Activated CD4-positive, alpha-beta T cell treated with anti-CD3 and anti-CD28 coated beads, Interleukin-2, amount 10 ng/mL, durations not matched to agents 24 days and 14 days (primary cell): ENCODE measurements at places on chromosomes 7 and 10. TPM values are rescaled to one million over a fixed set of nuclear protein-coding genes. Genes with fewer than 3 reads are reported as not detected.
A peak's percentile ranks its signal among the peaks of the same experiment; 100 is the strongest.

DNA sequence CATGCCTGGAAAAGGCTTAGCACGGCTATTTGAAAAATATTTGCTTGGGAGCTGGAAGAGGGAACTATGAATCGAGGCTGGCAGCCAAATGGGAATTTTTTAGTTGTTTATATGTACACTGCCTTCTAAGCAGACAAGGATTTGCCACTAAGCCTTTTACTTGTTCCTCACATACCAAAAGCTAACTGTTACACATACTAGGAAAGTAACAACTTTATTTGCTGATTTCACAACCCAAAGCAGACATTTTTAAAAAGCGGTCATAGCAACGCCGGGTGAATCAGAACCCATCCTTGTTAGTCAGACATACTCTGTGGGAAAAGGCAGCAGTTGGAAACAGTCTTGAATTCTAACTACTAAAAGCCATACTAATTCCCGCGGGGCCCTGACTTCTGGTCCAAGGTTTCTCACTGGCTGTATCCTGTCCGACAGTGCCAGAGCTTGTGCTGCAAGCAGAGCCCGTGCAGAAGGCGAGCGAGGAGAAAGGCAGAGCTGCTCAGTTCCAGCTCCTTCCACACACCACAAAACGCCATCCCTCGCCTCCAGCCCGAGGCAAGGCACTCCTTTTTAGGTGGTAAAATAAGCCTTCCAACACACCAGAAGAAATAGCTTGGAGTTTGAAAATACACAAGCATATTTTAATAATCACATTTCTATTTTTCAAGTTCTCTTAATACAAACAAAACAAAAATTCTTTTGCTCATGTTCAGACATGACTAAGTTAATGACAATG lies 89.2 kb downstream of the RNF216 start:
- peaks cover 45% of the 10 kb centered on the region for H3K36me3 ChIP-seq
- DNase-seq, result no peak
- H3K27ac ChIP-seq, result peak overlapping the region; percentile 31
- peaks cover 4% of the 10 kb centered on the region for H3K27me3 ChIP-seq

DNA sequence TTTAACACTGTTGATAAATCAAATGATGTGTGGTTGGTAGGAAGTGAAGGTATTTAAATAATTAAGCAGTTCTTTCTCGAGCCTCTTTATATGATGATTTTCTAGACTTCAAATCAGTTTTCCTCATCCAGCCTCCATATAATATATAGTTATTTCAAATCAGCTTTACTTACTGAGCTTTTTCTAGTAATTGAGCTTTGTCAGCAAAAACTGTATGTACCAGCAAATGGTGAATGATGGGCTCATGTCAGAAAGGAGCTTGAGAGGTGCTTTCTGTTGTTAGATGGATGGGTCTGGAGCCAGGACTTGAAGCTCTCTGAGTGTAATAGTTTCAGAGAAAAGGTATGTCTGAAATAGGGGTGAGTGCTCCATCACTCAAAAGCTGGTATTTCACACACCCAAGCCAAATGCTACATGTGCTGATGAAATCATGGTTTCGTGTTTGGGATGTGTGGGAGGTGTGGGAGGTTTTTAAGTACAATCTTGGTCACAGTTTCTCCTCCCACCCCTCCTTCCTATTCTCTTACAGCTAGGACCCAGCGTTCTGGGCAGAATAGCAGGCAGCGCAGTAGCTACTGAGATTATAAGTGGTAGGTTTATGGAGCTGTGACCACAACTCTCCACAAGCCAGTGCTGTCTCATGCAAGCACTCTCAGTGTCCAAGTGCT lies 55.8 kb downstream of the LRMDA start:
- no peak for DNase-seq
- H3K27ac ChIP-seq, result no peak overlapping the region
- no peak overlapping the region for H3K4me3 ChIP-seq
- no peaks in the 10 kb centered on the region for H3K4me1 ChIP-seq

DNA sequence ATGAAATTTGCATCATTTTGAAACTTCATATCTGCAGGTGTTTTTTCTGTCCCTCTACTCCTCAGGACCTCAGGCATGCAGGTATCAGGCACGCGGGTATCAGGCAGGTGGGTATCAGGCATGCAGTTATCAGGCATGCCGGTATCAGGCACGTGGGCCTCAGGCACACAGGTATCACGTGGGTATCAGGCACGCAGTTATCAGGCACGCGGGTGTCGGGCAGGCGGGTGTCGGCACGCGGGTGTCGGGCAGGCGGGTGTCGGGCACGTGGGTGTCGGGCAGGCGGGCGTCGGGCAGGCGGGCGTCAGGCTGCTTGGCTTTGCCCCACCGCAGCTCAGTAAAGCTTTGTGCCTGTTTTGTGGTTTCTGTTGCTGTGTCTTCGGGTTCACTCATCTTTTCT lies 8.7 kb downstream of the SPRN start:
- H3K27me3 ChIP-seq, result no peaks in the 10 kb centered on the region
- H3K4me3 ChIP-seq, result no peak overlapping the region
- H3K4me1 ChIP-seq, result no peaks in the 10 kb centered on the region
- no peak for DNase-seq
- peaks cover 54% of the 10 kb centered on the region for H3K36me3 ChIP-seq

APBB1IP gene
- total RNA-seq, result 40.0 and 41.3 TPM in 2 replicates

DNA sequence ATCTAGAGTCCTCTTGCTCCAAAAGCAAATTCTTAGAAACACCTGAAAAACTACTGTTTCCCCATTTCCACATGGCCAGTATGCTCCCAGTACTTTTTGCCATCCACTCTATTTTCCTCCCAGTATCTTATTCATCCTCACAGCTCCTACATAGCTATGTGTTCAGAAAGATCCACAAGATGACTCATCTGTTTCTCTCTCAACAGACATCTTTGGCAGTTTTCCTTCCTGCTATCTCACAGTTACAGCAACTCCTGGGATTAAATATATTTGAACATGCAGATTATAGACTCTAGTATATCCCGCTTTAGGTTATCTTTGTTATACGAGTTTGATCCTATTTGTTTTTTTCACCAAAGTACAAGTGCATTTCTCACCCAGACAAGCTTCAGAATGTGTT lies 675.6 kb upstream of the POT1 start:
- no peaks in the 10 kb centered on the region for H3K4me1 ChIP-seq
- H3K27me3 ChIP-seq, result no peaks in the 10 kb centered on the region
- H3K27ac ChIP-seq, result no peak overlapping the region
- H3K36me3 ChIP-seq, result no peaks in the 10 kb centered on the region

DNA sequence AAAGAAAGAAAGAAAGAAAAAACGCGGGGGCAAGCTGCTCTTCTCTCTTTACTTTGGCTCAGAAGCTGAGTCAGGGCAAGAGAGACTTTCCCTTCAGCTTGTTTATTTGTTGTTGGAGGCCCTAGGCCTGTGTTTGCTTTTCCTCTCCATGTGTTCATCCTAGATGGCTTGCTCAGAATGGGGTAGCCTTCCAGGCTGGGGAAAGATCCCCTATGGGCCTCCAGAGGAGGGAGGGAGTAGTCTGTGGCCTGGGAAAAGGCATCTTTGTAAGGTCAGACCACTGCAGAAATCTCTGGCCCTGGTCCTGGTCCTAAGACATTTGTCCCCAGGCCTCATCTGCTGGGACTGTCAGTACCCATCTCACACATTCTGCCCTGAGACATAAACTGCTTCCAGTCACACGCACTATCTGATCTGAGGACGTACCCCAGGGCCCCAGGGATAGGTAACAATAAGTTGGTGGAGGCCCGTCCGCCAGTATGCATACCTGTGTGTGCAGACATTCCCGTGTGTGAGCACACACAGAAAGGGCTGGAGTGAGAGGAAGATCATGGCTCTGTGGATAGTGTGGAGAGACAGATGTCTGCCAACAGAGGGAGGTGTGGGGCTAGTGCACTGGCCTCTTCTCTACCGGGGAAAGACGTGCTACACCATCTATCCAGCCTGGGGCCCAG lies 4.9 kb upstream of the SCD start:
- H3K27me3 ChIP-seq, result no peaks in the 10 kb centered on the region
- peak; percentile 87 for DNase-seq
- H3K4me1 ChIP-seq, result peaks cover 42% of the 10 kb centered on the region
- H3K4me3 ChIP-seq, result no peak overlapping the region
- H3K36me3 ChIP-seq, result peaks cover 2% of the 10 kb centered on the region

WDR86 gene
- total RNA-seq, result not detected in 2 replicates

UCN3 gene
- total RNA-seq, result not detected in 2 replicates

DNA sequence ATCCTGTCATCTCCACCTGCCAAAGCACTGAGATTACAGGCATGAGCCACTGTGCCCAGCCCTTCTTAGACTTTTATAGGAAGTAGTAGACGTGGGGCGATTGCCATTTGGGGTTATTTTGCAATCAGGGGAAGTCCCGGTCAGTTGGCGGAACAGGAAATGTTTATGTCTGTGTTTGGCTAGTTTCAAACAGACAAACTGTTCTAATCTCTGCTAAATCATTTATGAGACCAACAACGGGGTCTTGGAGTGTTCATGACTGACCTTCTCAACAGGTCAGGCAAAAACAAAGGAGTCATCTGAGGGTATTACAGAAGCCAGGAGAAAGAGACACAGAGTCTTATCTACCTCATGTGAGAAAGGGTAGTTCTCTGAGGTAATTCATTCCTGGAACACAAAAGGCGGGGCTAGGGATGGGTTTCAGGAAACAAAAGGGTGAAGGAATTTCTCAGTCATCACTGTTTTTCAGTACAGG lies 6.6 kb upstream of the TPK1 start:
- H3K27me3 ChIP-seq, result no peaks in the 10 kb centered on the region
- peak; percentile 71 for DNase-seq
- H3K4me1 ChIP-seq, result peaks cover 16% of the 10 kb centered on the region
- peak overlapping the region; percentile 61 for H3K4me3 ChIP-seq

DNA sequence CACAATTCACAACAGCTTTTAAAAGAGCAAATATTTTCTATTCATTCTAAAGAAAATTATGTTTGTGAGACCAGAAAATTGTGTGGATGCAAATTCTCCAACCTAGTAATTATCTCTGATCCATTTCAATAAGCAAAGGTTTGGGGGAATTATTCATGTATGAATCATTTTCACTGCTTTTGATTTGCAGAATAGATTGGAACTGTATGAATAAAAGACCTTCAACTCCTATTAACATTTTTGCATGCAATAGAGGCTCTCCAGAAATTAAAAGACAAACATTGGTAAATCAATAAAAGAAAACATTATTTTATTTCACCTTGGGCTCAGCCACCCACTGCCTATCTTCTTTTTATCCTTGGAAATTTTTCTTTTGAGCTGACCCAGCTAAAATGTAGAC lies 43.5 kb downstream of the FEZF1 start:
- H3K27ac ChIP-seq, result no peak overlapping the region
- DNase-seq, result no peak
- H3K27me3 ChIP-seq, result no peaks in the 10 kb centered on the region
- H3K4me1 ChIP-seq, result no peaks in the 10 kb centered on the region
- no peak overlapping the region for H3K4me3 ChIP-seq

ENTPD1 gene
- total RNA-seq, result 13.0 and 17.0 TPM in 2 replicates

DNA sequence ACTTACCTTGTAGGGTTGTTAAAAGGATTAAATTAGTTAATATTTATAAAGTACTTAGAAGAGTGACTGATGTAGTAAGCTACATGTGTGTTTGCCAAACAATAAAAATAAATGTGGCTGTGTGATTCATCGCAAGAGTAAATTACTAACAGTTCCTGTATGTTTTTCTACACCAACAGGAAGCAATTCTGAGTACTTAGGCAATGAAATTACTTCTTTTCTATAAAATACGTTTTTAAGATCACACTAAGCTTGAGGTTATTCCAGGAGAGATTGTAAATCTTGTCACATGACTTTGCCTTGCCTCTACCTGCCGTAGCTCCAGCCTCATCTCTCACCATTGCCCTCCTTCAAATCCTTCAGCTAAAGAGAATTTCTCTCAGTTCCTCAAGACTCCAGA lies 18.1 kb upstream of the GSTK1 start:
- H3K27ac ChIP-seq, result peak overlapping the region; percentile 86
- H3K4me3 ChIP-seq, result peak overlapping the region; percentile 40
- H3K36me3 ChIP-seq, result peaks cover 21% of the 10 kb centered on the region
- peaks cover 72% of the 10 kb centered on the region for H3K4me1 ChIP-seq
- H3K27me3 ChIP-seq, result no peaks in the 10 kb centered on the region

GRCh38 chr10:127932521-127933270 lies 25.8 kb downstream of the PTPRE start:
- peaks cover 2% of the 10 kb centered on the region for H3K27me3 ChIP-seq
- no peak for DNase-seq

GRCh38 chr10:30141423-30141822 lies 82.0 kb upstream of the JCAD start:
- H3K4me3 ChIP-seq, result no peak overlapping the region
- no peak overlapping the region for H3K27ac ChIP-seq
- peaks cover 8% of the 10 kb centered on the region for H3K27me3 ChIP-seq
- no peak for DNase-seq
- H3K4me1 ChIP-seq, result no peaks in the 10 kb centered on the region

DNA sequence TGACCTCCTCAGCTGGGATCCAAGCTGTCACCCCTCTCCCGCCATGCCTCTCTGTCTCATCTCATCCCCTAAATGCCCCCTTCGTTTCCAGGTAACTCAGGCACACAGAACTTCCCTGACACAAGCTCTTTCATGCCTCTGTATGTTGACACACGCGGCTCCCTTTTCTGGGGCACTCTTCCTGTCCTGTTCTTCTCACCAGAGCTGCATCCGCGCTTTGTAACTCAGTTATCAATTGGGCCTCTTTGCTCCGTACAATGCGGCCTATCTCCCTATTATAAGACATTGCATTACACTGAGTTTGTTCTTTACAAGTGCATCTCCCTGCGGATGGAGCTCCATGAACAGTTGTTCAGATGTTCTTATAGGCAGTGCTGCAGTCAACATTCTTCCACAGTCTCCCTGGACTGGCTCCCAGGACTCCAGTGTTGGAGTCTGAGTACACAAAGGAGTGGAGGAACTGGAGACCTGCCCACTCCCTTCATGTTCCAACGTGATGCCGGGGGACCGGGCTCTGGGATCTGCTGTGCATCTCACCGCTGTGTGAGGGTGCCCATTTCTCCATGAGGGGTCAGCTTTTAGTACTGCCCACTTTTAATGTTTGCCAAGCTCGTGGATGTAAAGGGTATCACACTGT lies 56.9 kb upstream of the TNS3 start:
- no peak for DNase-seq
- H3K27ac ChIP-seq, result no peak overlapping the region
- H3K4me3 ChIP-seq, result no peak overlapping the region
- no peaks in the 10 kb centered on the region for H3K27me3 ChIP-seq
- H3K4me1 ChIP-seq, result no peaks in the 10 kb centered on the region

FRAT2 gene
- 8.7 and 9.8 TPM in 2 replicates for total RNA-seq

NODAL gene
- total RNA-seq, result not detected in 2 replicates

TMUB1 gene
- total RNA-seq, result 53.8 and 59.2 TPM in 2 replicates

- no peak overlapping the region for H3K27ac ChIP-seq
- DNase-seq, result no peak
- no peaks in the 10 kb centered on the region for H3K4me1 ChIP-seq
- no peak overlapping the region for H3K4me3 ChIP-seq
- H3K27me3 ChIP-seq, result no peaks in the 10 kb centered on the region
Measured at GRCh38 chr7:127940381-127941160, 90.7 kb downstream of the LRRC4 start.

GRCh38 chr10:66698069-66698468 lies 227.8 kb upstream of the LRRTM3 start:
- H3K27ac ChIP-seq, result no peak overlapping the region
- H3K36me3 ChIP-seq, result no peaks in the 10 kb centered on the region
- H3K4me3 ChIP-seq, result no peak overlapping the region

- DNase-seq, result no peak
- H3K4me3 ChIP-seq, result peak overlapping the region; percentile 20
- H3K36me3 ChIP-seq, result no peaks in the 10 kb centered on the region
- H3K27ac ChIP-seq, result no peak overlapping the region
- peaks cover 7% of the 10 kb centered on the region for H3K4me1 ChIP-seq
Measured at GRCh38 chr10:84193846-84194423, 402 bp upstream of the CDHR1 start.

GRCh38 chr10:103680869-103681236 lies 174.5 kb downstream of the SH3PXD2A start:
- peaks cover 18% of the 10 kb centered on the region for H3K4me1 ChIP-seq
- H3K36me3 ChIP-seq, result peaks cover 1% of the 10 kb centered on the region
- H3K4me3 ChIP-seq, result no peak overlapping the region
- no peak overlapping the region for H3K27ac ChIP-seq
- no peak for DNase-seq
- no peaks in the 10 kb centered on the region for H3K27me3 ChIP-seq
